ENCODE measurements at places on chromosomes 16 and 17. TPM values are rescaled to one million over a fixed set of nuclear protein-coding genes. Genes with fewer than 3 reads are reported as not detected.

- no peak overlapping the region for H3K27ac ChIP-seq
- H3K4me1 ChIP-seq, result peaks cover 12% of the 10 kb centered on the region
- peaks cover 13% of the 10 kb centered on the region for H3K27me3 ChIP-seq
- H3K4me3 ChIP-seq, result no peak overlapping the region
- H3K36me3 ChIP-seq, result no peaks in the 10 kb centered on the region
Measured at GRCh38 chr17:44915862-44916780, 821 bp upstream of the GFAP start.

GRCh38 chr17:83124871-83125514, 45.6 kb downstream of the METRNL start:
- peak overlapping the region; percentile 66 for H3K27ac ChIP-seq
- H3K27me3 ChIP-seq, result peaks cover 18% of the 10 kb centered on the region
- DNase-seq, result peak; percentile 75
- peaks cover 43% of the 10 kb centered on the region for H3K4me1 ChIP-seq
- no peak overlapping the region for H3K4me3 ChIP-seq

TMEM238L gene
- not detected for total RNA-seq

IGFALS gene
- 0.70 TPM for total RNA-seq

DNA sequence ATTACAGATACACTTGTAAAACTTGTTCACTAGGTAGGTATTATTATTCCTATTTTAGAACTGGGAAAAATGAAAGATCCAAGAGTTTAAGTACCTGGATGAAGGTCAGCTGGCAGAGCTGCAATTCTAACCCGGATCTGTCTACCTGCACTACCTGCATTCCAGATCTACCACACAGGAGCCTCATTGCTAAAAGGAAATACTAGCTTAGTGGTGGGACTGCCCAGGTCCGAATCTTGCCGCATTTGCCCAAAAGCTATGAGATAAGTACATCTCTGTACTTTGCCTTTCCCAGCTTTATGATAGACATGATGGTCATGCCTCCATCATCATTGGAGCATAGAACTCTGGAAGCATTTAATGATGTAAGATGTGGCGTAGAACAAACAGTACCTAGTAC, 36.8 kb upstream of the TEKT3 start:
- H3K4me1 ChIP-seq, result no peaks in the 10 kb centered on the region
- no peak for DNase-seq
- no peaks in the 10 kb centered on the region for H3K27me3 ChIP-seq
- H3K4me3 ChIP-seq, result no peak overlapping the region
- no peaks in the 10 kb centered on the region for H3K36me3 ChIP-seq

PTGES3L gene
- total RNA-seq, result not detected

DNA sequence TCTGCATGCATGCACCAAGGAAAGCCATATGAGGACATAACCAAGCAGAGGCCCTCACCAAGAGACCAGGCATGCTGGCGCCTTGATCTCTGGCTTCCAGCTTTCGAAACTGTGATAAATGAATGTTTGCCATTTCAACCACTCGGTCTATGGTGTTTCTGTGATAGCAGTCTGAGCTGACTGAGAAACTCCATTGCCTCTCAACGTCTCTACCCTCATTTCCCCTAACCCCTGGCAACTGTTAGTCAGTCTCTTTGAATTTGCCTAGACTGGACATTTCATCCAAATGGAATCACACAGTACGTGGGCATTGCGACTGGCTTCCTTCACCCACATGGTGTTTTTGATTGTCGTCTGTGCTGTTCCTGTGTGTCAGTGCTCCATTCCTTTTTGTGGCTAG, 88.0 kb upstream of the MPHOSPH6 start:
- H3K4me1 ChIP-seq, result no peaks in the 10 kb centered on the region
- H3K36me3 ChIP-seq, result no peaks in the 10 kb centered on the region
- no peak for DNase-seq
- no peaks in the 10 kb centered on the region for H3K27me3 ChIP-seq

TMEM100 gene
- total RNA-seq, result not detected

- no peaks in the 10 kb centered on the region for H3K27me3 ChIP-seq
- peak overlapping the region; percentile 80 for H3K4me3 ChIP-seq
- peak overlapping the region; percentile 68 for H3K27ac ChIP-seq
- peak; percentile 61 for DNase-seq
- H3K36me3 ChIP-seq, result no peaks in the 10 kb centered on the region
- H3K4me1 ChIP-seq, result peaks cover 27% of the 10 kb centered on the region
Measured at GRCh38 chr16:67969254-67970039, 1.0 kb upstream of the SLC12A4 start.

GRCh38 chr17:47712330-47713023, 18.5 kb downstream of the TBKBP1 start:
- no peak overlapping the region for H3K4me3 ChIP-seq
- DNase-seq, result no peak
- no peaks in the 10 kb centered on the region for H3K27me3 ChIP-seq
- peaks cover 91% of the 10 kb centered on the region for H3K4me1 ChIP-seq

KRTAP3-2 gene
- total RNA-seq, result not detected

DNA sequence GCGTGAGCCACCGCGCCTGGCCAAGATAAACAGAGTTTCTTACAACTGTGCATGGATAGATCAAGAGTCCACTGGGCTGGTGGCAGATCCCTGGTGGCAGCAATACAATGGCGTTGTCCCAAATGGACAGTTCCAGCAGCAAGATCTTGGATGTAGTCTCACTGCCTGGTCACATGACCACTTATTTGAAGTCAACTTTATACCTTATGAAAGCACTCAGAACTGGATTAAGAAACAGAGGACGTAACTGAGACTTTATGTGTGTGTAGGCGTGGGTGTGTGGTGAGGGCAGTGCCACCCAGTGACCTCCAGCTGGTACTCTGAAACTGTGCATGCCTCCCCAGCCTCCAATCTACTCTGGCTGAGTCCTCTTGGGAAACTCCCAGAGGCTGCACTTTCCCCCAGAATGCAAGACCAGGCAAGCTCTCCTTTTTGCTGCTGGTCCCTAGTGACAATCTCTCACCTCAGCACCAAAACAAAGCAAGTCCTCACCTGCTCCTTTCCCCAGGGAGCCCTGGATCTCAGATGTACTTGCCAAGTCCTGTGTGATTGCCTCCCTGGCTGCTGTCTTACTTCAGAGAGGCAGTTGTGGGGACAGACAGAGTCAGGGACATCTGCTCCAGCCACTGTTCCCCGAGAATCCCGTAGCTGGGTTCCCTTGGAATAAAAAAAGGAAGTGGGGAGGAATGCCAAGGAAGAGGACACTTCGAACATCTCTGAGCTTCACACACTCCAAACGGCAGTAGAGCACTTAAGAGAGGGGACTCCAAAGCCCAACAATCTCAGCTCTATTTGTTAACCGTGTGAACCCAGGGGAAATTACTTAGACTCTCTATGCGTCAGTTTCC, 11.7 kb upstream of the ST6GALNAC2 start:
- H3K4me3 ChIP-seq, result no peak overlapping the region
- no peak for DNase-seq
- H3K36me3 ChIP-seq, result no peaks in the 10 kb centered on the region
- no peaks in the 10 kb centered on the region for H3K27me3 ChIP-seq
- H3K4me1 ChIP-seq, result no peaks in the 10 kb centered on the region
- H3K27ac ChIP-seq, result no peak overlapping the region

GRCh38 chr16:3115003-3115402, 2.6 kb downstream of the ZNF205 start:
- H3K27me3 ChIP-seq, result no peaks in the 10 kb centered on the region
- H3K4me3 ChIP-seq, result no peak overlapping the region
- H3K27ac ChIP-seq, result no peak overlapping the region
- H3K36me3 ChIP-seq, result no peaks in the 10 kb centered on the region

GRCh38 chr17:4492721-4493561, 5.7 kb upstream of the SPNS2 start:
- H3K27me3 ChIP-seq, result no peaks in the 10 kb centered on the region
- no peak overlapping the region for H3K27ac ChIP-seq
- no peaks in the 10 kb centered on the region for H3K36me3 ChIP-seq
- H3K4me3 ChIP-seq, result no peak overlapping the region
- DNase-seq, result peak; percentile 54
- no peaks in the 10 kb centered on the region for H3K4me1 ChIP-seq
